C1 segment of cervical spinal cord (tissue), 14 donors: ENCODE measurements at places on chromosomes 1 and 21.

GRCh38 chr21:39125752-39126485 is 57.3 kb downstream of the PSMG1 start:
- no peak for DNase-seq

DNA sequence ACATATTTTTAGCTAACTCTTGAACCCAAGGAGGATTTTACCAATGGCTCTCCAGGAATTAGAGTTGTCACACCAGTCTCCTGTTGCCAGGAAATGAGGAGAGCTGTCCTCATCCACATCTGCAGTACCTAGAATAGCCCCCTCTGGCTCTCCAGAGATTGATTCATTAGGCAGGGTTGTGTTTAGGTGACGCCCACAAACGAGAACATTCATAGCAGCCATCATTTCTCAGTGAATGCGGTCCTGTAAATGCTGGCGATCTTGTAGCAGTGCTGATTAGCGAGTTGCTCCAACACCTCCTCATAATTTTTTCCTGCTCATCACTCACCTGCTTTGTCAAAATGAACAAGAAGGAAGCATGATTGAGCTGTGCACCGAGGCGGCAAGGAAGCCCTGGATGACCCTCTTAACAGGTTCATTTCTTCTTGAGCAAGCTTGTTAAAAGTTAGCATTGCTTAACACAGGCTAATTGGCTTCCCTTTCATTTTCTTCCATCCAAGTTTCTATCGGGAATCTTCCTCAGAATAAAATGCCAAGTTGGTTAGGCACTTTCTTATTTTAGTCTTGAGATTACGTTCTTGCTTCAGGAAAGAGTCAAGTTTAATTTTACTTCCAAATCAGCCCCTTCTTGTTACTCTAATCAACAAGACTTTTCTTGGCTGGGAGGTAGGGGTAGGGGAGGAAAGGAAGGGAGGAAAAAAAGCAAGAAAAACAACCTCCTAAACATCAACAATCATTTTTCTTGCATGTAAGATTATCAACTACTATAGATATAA is 16.5 kb upstream of the KLHDC8A start:
- DNase-seq: no peak

DNA sequence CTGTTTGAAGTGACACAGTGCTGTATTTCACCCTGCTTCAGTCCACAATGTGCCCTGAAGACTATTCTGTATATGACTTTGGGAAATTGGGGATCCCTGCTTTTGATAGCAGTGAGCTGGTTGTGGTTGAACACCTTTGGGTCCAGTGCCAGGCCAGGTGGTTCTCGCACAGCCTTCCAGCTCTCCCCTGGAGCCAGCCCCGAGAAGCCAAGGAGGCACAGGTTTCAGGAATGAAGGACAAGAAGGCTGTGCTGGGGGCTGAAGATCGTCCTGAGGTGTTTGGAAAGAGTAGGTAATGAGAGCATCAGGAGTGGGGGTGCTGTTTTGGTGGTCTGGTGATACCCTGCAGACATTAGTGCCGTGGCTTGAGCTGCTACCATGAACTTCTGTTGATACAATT is 131.4 kb upstream of the COL6A1 start:
- no peak for DNase-seq

- no peak for DNase-seq
These were observed 102.3 kb downstream of the RPE65 start for GRCh38 chr1:68347415-68347814.

- DNase-seq: no peak
These were observed 63.1 kb upstream of the SLC2A1 start for GRCh38 chr1:43021547-43022474.

GRCh38 chr1:55362558-55362957 is 147.4 kb upstream of the USP24 start:
- no peak for DNase-seq

- no peak for DNase-seq
These were observed 22.4 kb upstream of the PADI2 start for GRCh38 chr1:17141441-17142197.

GRCh38 chr1:231584117-231584516 is 42.5 kb upstream of the DISC1 start:
- DNase-seq: no peak

GRCh38 chr1:41812453-41812852 is 106.3 kb downstream of the HIVEP3 start:
- DNase-seq: no peak

DNA sequence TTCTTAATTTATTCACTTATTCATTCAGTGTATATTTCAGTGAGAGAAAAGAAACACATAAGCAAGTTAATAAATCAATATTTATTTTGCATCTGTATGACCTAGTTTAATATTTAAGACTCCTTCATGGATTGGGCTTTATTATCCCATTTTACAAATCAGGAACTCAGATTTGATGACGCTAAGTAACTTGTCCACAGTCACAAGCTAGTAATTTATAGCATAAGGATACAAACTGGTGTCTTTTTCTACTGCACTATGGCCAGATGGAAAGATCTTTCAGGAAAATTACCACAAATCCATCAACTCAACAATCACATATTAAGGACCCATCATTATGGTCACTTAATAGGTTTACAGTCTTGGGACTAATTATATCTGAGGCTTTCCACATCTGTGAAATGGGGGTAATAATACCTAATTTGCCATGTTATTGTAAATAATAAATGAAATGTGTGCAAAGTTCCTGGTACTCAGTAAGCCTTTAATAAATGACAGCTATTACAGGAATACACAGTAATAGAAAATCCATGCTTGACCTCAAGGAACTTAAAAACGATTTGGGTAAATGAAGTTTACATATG is 13.3 kb downstream of the CDKN2C start:
- no peak for DNase-seq

DNA sequence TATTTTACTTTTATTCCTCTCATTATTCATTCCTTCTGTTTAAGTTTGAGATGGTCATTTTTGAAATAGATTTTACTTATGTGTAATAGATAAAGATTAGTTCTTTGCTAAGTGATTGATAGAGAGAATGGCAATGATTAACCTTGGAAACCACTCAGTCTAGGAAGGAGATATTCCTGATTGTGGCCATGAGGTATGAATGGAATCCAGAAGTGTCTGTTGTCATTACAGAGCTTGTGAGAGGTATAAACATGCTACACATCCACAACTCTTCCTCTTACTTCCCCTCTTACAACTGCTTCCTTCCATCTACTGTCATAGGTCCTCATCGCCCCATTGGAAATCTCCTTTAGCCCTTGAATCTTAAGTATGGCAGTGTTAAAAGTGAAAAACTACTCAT is 988.8 kb upstream of the B3GALT2 start:
- DNase-seq: no peak

- DNase-seq: no peak
These were observed 488 bp downstream of the DBT start for GRCh38 chr1:100249155-100249536.

- DNase-seq: no peak
These were observed 32.0 kb downstream of the VANGL2 start for GRCh38 chr1:160432371-160432786.

GRCh38 chr1:3453203-3453761 is 1.2 kb upstream of the ARHGEF16 start:
- DNase-seq: peak; percentile 46

GRCh38 chr1:58739856-58740466 is 40.1 kb upstream of the MYSM1 start:
- no peak for DNase-seq

GRCh38 chr1:53291574-53291973 is 36.3 kb downstream of the LRP8 start:
- no peak for DNase-seq

DNA sequence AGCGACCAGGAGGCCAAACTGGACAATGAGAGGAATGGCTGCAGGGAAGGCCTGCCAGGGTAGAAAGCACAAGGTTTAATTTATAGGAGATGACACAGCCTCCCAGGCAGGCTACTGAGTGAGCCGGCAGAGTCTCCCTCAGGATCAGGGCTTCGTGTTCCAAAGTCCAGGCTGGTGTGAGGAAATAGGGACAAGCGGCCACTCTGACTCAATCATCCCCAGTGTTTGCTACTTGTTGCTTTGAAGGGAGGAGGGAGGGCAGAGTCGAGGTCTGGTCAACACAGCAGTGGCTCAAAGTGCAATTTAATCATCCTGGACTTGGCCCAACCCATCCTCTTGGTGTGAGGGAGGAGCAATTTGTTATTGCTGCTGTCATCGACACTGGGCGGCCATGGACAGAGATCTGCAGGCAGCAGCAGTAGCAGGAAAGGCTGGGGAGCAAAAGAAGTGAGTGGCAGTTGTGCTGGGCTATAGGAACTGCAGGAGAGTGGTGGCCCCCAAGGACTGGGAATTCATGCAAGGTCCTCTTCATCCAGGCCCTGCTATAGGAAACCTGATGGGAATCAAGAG is 27.5 kb downstream of the TBX15 start:
- DNase-seq: no peak

- no peak for DNase-seq
These were observed 1043.2 kb downstream of the BRINP3 start for GRCh38 chr1:189434461-189434860.

GRCh38 chr1:9648171-9648570 is 3.4 kb upstream of the PIK3CD start:
- DNase-seq: no peak

- DNase-seq: no peak
These were observed 47.5 kb downstream of the EVA1C start for GRCh38 chr21:32459972-32460371.

DNA sequence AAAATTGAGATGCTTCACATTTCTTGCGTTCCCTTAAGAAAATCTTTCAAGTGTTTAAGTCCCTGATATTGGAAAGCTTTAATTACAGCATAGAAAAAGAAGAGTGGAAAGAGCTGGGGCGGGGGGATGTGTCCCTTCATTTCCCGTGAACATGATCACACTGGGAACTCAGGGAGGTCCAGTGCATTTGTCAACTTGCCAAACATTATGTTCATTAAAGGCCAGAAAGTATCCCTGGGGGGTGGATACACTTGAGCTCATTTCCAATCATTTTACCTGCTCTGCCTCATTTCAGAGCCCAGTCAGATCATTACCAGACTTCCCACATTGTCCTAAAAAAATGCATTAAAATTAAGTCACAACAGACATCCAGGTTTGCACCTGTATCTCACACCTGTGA is 123.6 kb upstream of the KCNJ15 start:
- no peak for DNase-seq

DNA sequence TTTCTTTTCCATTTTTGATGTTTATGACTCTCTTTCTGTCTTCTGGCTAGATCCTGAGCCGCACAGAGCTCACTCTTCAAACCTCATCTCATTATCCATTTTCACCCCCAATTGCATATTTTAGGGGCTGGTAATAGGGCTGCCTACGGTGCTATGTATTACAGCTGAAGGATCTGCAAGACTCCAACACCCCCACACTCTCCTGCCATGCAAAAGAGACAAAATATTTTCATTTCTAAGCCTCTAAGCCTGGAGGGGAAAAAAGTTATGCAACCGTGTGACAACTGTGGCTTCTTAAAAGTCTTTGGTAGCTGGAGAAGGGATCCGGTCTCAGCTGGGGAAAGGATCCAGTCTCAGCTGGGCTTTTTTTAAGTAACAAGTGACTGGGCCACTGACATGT is 311.6 kb downstream of the NPHP4 start:
- DNase-seq: no peak

GRCh38 chr1:151211972-151212705 is 13.8 kb downstream of the PIP5K1A start:
- no peak for DNase-seq

- peak; percentile 17 for DNase-seq
These were observed at the start of gene MINDY1 for GRCh38 chr1:151006327-151007052. TSS of gene MINDY1 (minus strand) at chr1:151006902. CDS start at chr1:151002617, 4,285 bp downstream.

DNA sequence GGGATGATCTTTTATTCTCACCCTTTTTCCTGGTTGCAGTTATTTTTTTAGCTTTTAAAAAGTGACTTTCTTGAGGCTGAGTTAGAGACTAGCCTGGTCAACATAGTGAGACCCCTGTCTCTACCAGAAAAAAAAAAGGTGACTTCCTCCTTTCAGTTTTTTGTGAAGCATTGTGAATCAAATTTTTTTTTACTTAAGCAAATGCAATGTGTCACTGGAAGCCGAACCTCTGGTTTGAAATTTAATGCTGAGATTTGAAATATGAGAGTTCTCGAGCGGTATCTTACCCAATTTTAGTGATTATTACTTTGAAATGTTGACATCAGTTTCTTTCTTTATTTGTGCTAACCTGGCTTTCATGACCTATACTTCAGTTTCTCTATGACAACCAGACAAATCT is 3.6 kb downstream of the CAP1 start:
- no peak for DNase-seq

GRCh38 chr1:61687901-61688300 is 37.0 kb downstream of the TM2D1 start:
- DNase-seq: no peak

DNA sequence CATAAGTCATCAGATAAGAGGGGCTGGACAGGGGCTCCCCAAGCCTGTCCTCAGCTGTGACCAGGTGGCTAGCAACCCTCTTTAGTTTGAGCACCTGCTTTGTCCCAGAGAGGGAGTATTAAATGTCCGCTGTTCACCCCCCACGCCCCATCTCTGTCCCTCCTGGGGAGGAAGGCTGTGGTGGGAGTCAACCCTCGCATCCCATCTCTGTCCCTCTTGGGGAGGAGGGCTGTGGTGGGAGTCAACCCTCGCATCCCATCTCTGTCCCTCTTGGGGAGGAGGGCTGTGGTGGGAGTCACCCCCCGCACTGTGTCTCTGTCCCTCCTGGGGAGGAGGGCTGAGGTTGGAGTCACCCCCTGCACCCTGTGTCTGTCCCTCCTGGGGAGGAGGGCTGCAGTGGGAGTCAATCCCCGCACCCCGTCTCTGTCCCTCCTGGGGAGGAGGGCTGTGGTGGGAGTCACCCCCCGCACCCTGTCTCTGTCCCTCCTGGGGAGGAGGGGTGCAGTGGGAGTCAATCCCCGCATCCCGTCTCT is 72.6 kb upstream of the ABCG1 start:
- DNase-seq: no peak

DNA sequence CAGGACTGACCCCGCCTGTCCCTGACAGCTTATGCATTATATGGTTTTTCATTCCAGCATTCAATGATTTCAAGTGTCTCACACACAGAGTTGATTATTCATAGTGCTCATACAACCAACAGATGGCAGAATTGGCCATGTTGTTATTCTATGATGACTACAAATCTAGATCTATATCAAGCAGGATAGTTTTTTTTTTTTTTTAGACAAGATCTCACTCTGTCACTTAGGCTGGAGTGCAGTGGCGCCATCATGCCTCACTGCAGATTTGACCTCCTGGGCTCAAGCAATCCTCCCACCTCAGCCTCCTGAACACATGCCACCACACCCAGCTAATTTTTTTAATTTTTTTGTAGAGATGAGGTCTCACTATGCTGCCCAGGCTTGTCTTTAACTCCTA is 40.1 kb upstream of the LRRC8D start:
- DNase-seq: no peak

DNA sequence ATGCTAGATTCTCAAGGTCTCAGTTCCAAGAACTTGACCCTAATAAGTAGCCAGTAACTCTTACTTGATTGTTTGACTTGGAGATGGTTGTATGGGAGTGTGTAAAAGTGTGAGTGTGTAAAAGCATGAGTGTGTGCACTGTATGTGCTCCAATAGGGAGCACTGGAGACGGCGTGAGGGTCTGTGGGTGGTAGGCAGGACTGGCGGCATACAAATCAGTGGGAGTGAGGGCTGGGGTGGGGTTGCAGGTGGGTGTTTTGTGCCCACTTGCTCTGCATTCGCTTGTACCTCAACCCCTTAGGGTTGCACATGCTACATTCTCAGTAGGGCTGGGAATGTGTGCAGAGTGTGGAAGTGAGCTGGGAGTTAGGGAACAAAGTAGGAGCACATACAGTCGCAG is 79.5 kb upstream of the CD34 start:
- DNase-seq: no peak

GRCh38 chr1:78560811-78561210 is 59.4 kb upstream of the IFI44L start:
- no peak for DNase-seq
